ENCODE measurements at places on chromosomes 1 and 21. TPM values are rescaled to one million over a fixed set of nuclear protein-coding genes. Genes with fewer than 3 reads are reported as not detected.

DNA sequence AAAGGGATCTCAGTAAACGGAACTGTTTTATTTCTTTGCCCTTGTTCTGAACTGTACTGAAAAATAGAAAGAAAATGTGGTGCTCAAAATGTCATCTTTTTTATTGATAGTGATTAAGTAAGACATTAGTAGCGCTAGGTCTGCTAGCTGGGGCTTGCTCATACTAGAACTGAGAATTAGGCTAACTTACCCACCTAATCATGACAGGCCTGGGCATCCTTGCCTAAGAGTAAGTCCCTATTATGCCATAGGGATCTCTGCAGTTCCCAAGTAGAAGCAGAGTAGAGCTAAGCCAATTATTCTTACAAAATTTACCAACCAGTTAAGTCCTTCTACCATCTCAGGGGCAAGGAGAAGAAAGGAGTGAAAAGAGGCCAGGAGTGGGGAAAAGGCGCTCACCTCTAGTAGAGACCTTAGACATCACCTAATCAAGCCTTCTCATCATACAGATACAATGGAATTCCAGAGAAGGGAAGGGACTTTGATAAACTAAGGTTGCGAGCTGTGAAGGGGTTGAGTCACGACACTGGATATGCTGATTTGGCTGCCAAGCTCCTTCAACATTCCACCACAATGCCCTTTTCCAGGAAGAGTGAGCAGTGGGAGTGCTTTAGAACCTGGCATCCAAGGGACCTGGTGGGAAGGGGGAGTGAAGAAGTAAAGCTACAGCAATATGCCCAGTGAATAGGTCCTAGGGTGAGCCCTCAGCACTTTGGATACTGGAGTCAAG lies 27.7 kb upstream of the RPTN start:
- DNase-seq: no peak

The LCE2A gene
- not detected for total RNA-seq

The C1orf141 gene
- not detected for total RNA-seq

- no peak for DNase-seq
Observed at GRCh38 chr1:2311184-2312032, 79.9 kb downstream of the MORN1 start.

The AGMAT gene
- total RNA-seq: 0.10 TPM

GRCh38 chr1:19262047-19262446 lies 10.4 kb downstream of the MRTO4 start:
- DNase-seq: no peak

- DNase-seq: no peak
Observed at GRCh38 chr1:76835203-76835602, 32.1 kb upstream of the ST6GALNAC5 start.

GRCh38 chr21:26001356-26001755 lies 169.2 kb downstream of the APP start:
- DNase-seq: no peak

The CLEC20A gene
- total RNA-seq: not detected

DNA sequence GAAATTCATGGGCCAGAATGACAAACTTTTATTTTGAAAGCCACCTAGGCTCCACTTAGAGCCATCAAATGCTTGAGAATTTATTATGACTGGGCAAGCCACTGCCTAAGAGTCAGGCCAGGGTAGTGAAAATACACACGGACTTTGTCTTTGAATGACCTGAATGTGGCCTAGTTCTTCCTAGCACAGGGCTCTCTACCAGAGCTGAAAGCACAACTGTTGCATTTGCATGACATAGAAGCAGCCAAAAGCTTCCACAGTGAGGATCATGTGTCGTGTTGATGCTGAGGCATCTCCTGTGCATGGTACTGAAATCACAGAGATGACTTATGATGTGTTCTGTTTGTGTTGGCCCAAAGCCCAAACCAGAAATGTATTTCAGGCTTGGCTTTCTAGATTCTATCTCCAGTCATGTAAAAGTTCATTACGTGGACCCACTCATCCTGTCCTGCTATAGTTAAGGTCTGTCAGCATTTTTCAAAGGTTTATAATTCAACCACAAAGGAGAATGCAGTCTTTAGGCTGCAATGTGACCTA lies 164.0 kb upstream of the UBE2U start:
- peak; percentile 93 for DNase-seq

DNA sequence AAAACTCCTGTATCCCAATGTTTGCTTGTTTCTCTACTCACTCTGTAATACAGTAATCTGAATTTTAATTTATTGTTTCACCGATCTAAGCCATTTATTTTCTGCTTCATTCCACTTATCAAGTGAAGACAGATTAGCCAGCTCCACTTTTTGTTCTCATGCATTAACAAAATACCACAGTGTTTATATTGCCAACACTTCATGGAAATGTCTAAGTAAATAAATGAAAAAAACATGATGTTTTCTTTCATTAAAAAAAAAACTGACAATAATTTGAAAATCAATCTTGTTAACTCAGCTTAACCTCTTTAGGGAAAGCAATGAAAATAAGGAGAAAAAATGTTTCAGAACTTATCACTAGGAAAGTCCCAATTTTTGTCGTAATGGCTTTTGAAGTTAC lies 11.5 kb downstream of the ARHGAP29 start:
- no peak for DNase-seq

The TMEM269 gene
- total RNA-seq: not detected

- no peak for DNase-seq
Observed at GRCh38 chr1:209768354-209768774, 12.5 kb downstream of the TRAF3IP3 start.

The CELSR2 gene
- 4.8 TPM for total RNA-seq

GRCh38 chr1:29416267-29417146 lies 180.2 kb downstream of the PTPRU start:
- DNase-seq: no peak

The ID3 gene
- 470 TPM for total RNA-seq

DNA sequence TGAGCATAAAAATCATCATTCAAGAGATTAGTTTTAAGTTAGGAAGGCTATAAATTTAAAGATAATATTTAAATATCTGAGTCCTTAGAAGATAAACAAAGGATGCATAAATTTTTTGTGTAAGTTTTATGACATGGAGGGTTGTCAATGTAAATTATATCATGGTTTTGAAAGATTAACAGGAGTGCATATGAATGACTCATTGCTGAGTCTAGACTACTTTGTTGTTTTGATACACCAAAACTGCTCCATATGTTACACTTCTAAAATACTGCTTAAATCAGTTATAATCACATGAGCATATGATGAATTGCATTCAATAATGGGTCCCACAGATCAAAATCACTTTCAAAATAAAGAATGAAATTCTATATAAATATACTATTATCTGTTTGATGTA lies 312.5 kb downstream of the KCNT2 start:
- no peak for DNase-seq

- DNase-seq: no peak
Observed at GRCh38 chr1:19109545-19109944, 100.5 kb downstream of the UBR4 start.

The GCSAML gene
- not detected for total RNA-seq

GRCh38 chr1:53062708-53063591 lies 937 bp downstream of the PODN start:
- DNase-seq: no peak

- DNase-seq: no peak
Observed at GRCh38 chr21:31418377-31419001, 74.4 kb upstream of the TIAM1 start.

The NBPF10 gene
- 0.23 TPM for total RNA-seq

The WASF2 gene
- total RNA-seq: 17.3 TPM

- DNase-seq: no peak
Observed at GRCh38 chr1:74463333-74463988, 49.0 kb downstream of the LRRC53 start.

- DNase-seq: no peak
Observed at GRCh38 chr1:36096500-36097432, 8.1 kb downstream of the ADPRS start.

DNA sequence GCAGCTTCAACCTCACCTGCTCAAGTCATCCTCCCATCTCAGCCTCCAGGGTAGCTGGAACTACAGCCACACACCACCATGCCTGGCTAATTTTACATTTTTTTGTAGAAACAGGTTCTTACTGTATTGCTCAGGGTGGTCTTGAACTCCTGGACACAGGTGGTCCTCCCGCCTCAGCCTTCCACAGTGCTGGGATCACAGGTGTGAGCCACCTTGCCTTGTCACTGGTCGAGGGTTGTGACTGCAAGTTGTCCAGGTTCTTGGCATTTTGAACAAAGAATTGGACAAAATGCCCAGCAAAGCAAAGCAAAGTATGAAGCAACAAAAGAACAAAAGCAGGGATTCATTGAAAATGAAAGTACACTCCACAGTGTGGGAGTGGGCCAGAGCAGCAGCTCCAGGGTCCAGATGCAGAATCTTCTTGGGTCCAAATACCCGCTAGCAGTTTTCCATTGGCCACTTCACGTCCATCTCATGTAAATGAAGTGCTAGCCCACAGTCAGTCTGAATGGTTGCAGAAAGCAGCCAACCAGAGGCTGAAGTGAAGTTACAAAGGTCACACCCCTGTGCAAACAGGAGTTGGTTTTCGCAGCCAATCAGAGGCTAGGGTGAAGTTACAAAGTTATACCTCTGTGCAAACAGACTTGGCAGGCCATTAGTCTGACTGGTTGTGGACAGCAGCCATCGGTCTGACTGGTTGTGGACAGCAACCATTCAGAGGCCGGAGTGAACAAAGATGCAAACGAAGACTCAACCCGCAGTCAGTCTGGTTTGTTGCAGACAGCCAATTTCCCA lies 109.5 kb upstream of the KIF26B start:
- peak; percentile 83 for DNase-seq

The MAN1C1 gene
- not detected for total RNA-seq

DNA sequence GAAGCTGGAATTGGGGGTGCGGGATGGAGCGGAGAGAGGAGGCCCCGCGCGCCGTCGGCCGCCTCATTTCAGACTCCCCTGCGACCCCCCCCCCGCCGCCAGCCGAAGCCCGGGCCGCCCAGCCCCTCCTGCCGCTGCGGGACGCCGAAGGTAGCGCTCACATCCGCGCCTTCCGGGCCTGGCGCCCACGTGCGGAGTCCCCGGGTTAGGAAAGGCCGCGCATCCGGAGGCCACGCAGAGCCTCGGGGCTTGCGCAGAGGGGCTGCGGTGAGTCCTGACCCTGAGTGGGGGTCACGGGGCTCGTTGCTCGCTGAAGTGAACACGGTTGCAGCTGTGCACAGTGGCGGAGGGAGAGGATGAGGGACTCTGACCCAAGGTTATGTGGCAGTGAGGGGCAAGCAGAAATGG lies 552 bp upstream of the ZNF496 start:
- DNase-seq: peak; percentile 27

DNA sequence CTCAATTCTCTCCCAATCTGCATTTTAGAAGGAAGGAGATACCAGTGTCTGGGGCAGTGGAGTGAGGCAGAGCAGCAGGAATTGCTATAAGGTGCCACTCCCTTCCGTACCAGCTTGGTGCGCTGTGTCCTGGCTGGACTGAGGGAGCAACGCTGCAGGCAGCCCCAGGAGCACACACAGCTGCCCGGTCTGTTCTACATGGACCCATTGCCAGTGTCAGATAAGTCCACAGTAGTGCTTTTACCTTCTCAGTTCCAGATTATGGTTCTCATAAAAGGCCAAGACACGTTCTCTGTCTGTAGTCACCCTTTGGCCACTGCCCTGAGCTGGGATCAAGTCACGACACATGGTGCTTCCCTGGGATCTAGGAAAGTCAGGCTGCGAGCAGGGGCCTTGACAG lies 44.1 kb upstream of the BARHL2 start:
- DNase-seq: no peak

DNA sequence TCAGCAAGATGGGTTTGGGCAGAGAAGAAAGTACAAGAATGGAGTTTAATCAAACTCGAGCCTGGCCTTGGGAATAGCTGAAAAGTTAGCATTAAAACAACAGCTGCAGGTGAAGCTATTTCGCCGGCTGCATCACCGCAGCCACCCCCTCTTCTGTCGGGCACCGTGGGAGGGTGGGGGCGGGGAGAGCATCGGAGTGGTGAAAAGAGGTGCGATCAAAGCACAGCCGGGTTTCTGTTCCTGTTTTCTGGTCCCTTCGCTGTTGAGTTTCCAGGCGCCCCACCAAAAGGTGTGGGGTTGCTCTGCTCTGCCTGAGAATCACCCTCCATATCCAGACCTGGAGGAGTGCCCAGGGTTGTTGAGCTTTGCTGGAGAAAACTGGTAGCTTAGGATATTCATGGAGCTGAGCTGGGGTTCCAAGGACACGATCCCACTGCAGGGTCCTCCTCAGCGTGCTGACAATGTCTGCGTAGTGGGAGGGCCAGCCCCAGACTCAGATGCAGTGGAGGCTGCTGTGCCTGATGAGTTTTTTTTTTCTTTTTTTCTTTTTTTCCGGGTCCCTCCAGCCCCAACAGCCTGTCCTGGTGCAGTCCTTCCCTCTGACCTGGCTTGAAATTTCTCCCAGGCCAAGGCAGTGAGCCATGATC lies 127.5 kb upstream of the C1orf174 start:
- DNase-seq: no peak

The S100A7A gene
- not detected for total RNA-seq

GRCh38 chr1:171038284-171038683 lies 52.4 kb upstream of the FMO3 start:
- DNase-seq: no peak

DNA sequence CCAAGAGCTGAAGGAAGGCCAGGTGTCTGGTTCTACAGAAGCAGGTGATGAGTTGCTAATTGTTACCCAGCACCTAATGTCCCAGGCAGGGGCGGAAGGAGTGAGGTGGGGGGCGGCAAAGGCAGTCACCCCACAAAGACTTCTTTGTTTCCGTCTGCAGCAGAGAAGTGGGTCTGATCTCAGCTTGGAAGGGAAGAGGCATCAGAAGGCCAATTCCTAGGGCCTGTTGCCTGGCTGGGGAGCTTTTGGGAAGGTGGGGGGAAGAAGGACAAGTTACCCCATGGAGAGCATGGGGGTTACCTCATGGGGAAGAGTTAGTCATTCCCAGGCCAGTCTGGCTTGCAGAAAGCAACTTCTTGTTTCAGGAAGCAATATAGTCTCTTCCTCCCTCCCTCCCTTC lies 10.9 kb downstream of the IGSF21 start:
- no peak for DNase-seq

The MEGF6 gene
- 15.6 TPM for total RNA-seq

The SH3D21 gene
- 2.2 TPM for total RNA-seq

- DNase-seq: no peak
Observed at GRCh38 chr1:214107322-214108096, 119.7 kb downstream of the PROX1 start.

DNA sequence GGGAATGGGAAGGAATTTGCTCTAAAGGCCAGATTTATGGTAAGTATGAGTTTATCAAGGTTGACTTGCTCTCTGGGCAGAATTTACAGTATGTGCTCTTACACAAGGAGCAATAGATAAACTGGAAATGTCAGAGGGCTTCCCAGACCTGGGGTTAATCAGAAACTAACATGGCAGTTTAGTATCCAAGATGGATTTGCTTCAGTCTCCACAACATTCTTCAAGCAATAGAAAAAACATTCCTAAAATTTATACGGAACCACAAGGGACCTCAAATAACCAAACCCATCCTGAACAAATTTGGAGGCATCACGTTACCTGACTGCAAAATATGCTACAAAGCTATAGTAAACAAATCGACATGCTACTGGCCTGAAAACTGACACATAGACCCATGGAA lies 606.7 kb upstream of the CHRM3 start:
- DNase-seq: peak; percentile 35

The CSF3R gene
- not detected for total RNA-seq

DNA sequence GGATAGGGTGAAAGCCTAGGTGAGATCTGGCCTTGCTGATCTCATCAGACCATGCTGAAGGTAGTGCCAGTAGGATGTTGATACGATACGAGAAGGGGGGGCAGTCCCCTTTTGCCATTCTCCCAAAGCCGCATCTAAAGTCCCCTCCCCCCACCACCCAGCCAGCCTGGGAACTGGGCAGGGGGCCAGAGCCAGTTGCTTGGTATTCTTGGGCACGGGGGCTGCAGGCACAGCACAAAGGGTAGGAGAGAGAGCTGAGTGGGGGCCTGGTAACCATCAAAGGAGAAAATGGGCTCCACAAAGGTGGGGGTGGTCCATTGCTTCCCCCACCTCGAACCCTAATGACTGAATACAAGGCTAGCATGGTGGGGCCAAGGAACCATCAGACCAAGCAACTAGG lies 5.4 kb downstream of the PEA15 start:
- DNase-seq: no peak
